ENCODE measurements at places on chromosomes 4 and X.

GRCh38 chr4:185518494-185518893 lies 16.8 kb downstream of the PDLIM3 start:
- no peak for DNase-seq

GRCh38 chr4:157128395-157128794 lies 52.4 kb downstream of the GLRB start:
- no peak for DNase-seq

DNA sequence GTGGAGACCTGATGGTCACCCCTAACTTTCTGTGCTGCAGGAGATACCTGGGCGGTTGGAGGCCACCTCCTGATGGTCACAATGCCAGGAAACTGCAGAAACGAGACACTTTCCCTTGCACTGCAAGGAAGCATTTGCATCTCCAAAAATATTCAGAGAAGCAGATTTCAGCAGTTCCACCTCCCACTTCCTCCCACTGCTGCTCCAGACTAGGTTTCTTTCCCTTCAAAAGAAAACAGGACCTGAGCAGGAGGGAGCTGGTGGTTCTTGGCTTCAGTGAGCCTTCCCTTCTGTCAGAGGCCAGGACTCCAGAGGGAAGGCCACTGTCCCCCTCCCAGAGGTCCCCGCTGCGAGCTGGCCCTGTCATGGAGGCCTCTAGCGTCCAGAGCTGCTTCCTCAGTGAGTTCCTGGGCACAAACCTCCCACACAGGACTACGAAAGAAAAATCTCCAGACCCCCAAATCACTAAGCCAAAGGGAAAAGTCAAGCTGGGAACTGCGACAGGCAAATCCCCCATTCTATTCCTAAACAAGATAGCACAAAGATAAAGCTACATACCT lies 35.9 kb downstream of the GPM6B start:
- no peak for DNase-seq

DNA sequence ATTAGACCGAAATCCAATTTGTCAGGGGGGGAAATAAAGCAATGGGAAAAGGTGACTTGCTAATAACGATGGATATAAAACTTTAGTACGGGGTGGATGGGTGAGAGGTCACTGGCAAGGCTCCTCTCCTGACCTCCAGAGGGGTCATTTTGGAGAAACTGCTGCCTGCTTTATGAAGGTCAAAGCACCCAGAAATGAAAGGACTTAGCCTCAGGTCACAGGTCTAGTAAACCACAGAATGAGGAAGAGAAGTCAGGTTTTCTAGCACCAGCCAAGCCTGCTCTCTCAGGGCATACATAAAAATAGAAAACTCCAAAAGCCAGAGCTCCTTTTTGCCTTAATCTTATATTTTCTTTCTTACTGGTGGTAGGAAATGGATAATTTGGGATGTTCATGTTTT lies 134.2 kb downstream of the SHROOM3 start:
- DNase-seq = no peak

- no peak for DNase-seq
Observed at GRCh38 chrX:74526764-74527163, 87.7 kb downstream of the RLIM start.

GRCh38 chrX:122026665-122027064 lies 979.3 kb downstream of the GLUD2 start:
- no peak for DNase-seq

DNA sequence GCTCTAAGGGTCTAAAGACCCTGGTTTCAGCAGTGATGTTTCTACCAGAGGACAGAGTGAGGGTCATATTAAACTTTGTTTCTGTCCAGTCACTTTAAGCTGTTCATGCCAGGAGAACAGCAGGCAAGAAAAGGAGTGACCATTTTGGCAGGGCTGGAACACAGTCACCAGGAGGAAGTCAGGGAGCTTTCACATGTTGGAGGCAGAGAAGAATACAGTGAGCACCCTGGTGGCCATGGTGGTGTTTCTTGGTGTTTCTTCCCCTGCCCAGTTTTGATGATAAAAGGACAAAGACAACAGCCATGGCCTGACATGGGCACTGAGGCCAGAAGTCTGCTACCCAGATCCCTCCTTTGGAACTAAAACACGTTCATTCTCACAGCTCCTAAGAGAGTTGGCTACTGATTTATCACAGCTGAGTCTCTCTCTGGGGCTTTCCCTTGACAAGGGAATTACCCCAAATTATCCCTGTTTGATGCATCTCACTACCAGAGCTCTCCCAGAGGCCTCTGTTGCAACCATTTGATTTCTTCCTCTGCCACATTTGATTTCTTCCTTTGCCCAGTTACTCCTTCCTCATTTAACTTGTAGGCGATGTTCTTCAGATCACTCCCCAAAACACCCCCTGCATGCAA lies 106.4 kb upstream of the NWD2 start:
- no peak for DNase-seq

DNA sequence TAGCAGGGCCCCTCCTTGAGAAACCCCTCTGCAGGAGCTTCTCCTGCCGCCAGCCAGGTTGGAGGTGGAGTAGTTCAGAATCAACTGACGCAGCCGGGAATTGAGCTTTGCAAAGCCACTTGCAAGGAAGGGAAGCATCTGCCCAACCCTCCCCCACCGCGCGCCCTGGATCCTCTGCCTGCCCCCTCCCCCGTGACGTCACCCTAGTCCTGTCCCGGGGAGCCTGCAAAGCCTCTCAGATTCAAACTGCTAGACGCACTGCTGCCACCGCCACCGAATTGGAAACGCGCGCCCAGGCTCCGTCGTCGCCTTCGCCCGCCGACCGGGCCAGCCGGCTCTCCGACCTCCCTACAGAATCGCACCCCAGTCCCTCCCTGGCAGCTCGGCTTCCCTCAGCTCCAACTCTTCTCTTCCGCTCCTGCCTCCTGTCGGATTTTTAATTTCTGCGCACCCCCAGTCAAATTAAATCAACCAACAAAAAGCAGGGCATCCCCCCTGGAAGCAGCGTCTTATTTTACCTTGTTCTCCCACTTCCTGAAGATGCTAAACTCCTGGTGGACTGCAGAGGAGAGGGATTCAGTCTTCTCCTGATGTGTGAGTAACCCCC lies 3.8 kb downstream of the SLITRK2 start:
- no peak for DNase-seq

- no peak for DNase-seq
Observed at GRCh38 chr4:64068096-64068495, 341.2 kb downstream of the TECRL start.

DNA sequence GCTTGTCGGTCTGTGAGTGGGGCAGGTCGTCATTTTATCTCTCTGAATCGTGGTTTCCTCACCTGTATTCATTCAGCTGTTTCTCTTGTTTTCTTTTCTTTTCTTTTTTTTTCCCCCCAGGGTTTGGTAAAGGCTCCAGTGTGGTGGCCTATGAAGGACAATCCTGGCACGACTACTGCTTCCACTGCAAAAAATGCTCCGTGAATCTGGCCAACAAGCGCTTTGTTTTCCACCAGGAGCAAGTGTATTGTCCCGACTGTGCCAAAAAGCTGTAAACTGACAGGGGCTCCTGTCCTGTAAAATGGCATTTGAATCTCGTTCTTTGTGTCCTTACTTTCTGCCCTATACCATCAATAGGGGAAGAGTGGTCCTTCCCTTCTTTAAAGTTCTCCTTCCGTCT lies 41.4 kb downstream of the MAP7D3 start:
- DNase-seq = no peak

- DNase-seq = no peak
Observed at GRCh38 chrX:153631907-153632594, 15.0 kb upstream of the DUSP9 start.

DNA sequence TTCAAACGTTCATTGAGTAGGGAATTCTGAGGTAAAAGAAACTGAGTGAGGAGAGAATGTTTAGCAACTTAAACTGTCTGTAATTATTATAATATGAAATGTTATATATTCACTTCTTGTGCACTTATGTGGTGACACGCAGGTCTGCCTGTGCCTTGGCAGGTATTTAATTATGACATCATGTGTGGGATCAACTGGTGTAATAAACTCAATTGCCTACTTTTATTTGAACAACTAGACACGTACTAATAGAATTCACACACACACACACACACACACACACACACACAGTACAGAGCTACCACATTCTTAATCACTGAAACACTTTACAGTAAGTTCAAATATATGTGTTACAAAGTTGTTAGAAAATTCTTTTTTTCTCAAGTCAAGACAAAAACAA lies 20.7 kb upstream of the SLC25A31 start:
- no peak for DNase-seq

DNA sequence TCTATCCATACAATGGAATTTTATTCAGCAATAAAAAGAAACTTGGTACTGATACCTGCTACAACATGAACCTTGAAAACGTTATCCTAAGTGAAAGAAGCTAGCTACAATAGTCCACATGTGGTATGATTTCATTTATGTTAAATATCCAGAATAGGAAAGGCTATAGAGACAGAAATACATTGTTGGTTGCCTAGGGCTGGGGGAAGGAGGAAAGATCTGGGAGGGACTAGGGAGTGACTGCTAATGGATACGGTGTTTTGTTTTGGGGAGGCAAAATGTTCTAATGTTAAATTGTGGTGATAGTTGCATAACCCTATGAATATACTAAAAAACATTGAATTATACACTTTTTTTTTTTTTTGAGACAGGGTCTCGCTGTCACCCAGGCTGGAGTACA lies 141.1 kb upstream of the ARX start:
- no peak for DNase-seq

- no peak for DNase-seq
Observed at GRCh38 chrX:106951230-106951629, 31.0 kb downstream of the CLDN2 start.

GRCh38 chr4:153197301-153197700 lies 6.9 kb upstream of the TRIM2 start:
- no peak for DNase-seq

- DNase-seq = no peak
Observed at GRCh38 chr4:40484346-40485090, 145.1 kb downstream of the RBM47 start.

DNA sequence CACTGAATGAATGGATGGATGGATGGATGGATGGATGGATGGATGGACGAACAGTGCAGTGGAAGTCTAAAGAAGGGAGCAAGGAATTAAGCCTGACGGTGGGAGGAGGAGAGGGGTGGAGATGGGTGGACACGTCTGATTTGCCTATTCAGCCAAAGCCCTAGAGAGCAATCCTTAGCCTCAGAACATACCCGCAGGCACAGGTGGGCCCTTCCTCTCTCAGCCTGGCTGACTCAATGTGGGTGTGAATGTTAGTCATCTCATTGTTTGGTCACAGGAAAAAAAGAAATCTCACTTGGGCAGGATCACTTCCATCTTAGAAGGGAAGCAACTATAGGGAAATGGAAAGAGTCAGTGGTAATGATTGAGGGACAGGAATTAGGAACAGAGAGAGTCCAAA lies 165.9 kb downstream of the PJA1 start:
- no peak for DNase-seq

- DNase-seq = no peak
Observed at GRCh38 chr4:169251291-169252235, 19.2 kb downstream of the SH3RF1 start.

GRCh38 chr4:182835006-182835740 lies 82.0 kb downstream of the DCTD start:
- no peak for DNase-seq

- no peak for DNase-seq
Observed at GRCh38 chr4:8640816-8641215, 48.3 kb downstream of the CPZ start.

GRCh38 chrX:55624403-55624802 lies 1.2 kb downstream of the FOXR2 start:
- no peak for DNase-seq

- no peak for DNase-seq
Observed at GRCh38 chrX:50827996-50828395, 14.0 kb upstream of the SHROOM4 start.

DNA sequence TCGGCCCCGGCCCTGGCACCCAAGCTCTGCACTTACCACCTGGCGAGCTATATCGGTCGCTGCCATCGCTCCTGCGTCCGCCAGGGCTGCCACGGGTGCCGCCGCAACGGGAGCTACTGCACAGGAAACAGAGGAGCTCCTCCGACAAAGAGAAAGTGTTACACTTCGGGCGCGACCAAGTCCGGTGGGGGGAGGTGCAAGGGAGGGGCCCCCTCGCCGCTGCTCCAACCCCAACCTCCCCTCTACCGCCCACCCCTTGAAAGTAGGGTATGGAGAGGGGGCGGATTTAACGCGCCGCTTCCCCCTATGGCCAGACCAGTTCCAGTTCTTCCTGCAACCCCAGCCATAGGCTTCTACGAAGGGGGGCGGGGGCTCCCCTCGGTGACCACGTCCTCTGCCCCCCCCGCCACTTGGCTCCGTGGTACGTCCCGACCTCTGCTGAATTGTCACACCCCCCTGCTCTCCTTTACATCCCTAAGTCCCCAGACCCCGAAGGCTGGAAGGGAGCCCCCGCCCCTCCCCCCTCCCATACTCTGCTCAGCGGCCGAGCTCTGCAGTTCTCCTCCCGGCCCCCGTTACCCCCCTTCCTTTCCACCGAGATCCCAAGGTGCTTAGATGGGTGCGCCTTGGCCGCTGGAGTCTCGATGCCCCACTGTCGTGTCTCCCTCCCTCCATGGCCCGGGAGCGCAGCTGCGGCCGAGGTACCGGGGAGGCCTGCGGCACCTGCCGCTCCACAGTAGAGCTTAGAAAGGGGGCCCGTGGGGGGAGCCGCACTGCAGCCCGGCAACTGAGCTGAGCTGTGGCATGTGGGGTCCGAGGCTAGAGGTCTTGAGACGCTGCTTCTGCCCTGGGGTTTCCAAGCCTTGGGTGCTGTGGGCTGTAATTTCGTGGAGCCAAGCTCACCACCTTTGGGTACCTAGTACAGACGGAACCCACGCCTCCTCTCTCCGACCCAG lies at the start of gene SEPTIN6:
TSS of gene SEPTIN6 (minus strand) at position 129 of the 956 bp plus-strand sequence. CDS start at position 66, 63 bp downstream.
- DNase-seq = peak; percentile 76
